Activated CD8-positive, alpha-beta memory T cell treated with anti-CD3 and anti-CD28 coated beads, Interleukin-2, amount 50 U/mL, for 48 hours (primary cell): ENCODE measurements at places on chromosomes 6 and 20.
A peak's percentile ranks its signal among the peaks of the same experiment; 100 is the strongest.

GRCh38 chr20:63333241-63333836 lies 27.8 kb downstream of the CHRNA4 start:
- no peak for DNase-seq

GRCh38 chr6:131728296-131728939 lies 17.6 kb upstream of the CTAGE9 start:
- no peak for DNase-seq

DNA sequence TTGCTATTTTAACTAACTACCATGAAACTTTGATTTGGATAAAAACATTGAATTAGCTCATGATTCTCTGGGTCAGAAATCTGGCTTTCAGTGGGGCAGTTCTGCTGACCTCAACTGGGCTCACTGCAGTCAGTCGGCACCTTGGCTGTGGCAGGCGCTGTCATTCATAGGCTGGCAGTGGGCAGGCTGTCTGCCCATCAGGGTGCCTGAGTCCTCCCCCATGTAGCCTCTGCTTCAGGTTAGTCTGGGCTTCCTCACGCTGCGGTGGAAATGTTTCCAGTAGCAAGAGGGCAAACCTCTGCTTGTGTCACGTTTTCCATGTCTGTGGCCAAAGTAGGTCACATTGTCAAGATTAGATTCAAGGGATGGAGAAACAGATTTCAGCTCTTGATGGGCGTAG lies 251.0 kb upstream of the TCF21 start:
- no peak for DNase-seq

GRCh38 chr20:43271980-43272379 lies 82.3 kb upstream of the PTPRT start:
- no peak for DNase-seq

DNA sequence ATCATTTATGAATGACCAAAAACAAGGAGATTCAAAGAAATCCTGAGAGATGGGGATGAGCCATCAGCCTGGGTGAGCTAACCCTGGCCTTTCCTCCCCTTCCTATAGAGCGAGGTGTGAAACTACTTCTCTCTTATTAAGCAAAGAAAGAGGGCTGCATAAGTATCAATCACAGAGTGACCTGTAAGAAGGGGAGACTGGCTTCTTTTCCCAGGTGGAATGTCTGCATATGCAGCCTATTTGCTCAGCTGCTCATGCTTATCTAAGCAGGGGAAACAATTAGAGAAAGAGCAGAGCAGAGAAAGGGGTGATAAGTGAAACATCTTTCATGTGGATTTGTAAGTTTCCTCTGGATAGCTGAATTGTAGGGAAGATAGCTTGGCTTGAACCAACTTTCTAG lies 160.0 kb downstream of the PKHD1 start:
- DNase-seq: no peak

- no peak for DNase-seq
Observed at GRCh38 chr6:6885521-6886170, 222.1 kb upstream of the RREB1 start.

DNA sequence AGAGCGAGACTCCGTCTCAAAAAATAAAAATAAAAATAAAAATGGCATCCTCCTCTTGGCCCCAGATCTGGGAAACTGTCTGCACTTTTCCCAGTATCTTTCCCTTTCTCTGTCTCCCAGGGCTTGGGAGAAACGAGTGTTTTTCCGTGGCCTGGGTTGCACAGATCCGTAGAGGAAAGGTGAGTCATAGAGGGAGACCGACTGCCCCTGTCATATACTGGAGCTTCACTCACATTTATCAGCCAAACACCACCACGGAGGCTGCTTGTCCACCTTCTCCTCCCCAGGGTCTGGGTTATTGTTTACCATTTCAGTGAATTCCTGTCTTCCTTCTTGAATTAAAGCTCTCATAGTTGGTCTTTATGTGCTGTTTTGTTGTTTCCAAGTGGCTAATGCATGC lies 31.9 kb upstream of the EIF2S2 start:
- no peak for DNase-seq

DNA sequence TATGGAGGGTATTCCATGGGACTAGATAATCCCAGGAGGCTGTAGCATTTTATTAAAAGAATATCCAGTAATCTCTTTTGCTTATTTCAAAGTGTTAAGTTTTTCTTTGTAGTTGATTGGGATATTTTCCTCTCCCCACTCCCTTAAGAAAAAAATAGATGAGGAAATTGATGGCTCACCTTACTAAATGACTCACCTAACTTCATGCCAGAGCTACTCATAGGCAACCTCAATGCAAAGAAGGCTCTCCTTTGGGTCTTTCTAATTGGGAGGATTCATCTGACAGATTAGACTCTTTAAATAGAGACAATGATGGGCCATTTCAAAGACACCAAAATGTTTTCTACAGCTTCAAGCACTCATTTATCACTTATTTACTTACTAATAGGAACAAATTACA lies 528.5 kb upstream of the BTBD3 start:
- no peak for DNase-seq

- DNase-seq: no peak
Observed at GRCh38 chr6:32658268-32658897, 8.1 kb downstream of the HLA-DQB1 start.

GRCh38 chr6:87340230-87340629 lies 4.4 kb upstream of the C6orf163 start:
- no peak for DNase-seq

- DNase-seq: no peak
Observed at GRCh38 chr6:105488516-105489215, 85.8 kb upstream of the PREP start.

- no peak for DNase-seq
Observed at GRCh38 chr20:43379239-43379917, 78.3 kb upstream of the SRSF6 start.

GRCh38 chr6:73579851-73580246 lies 59.0 kb upstream of the EEF1A1 start:
- DNase-seq: no peak

- no peak for DNase-seq
Observed at GRCh38 chr6:129895692-129896091, 34.6 kb upstream of the TMEM244 start.

- DNase-seq: no peak
Observed at GRCh38 chr20:54127855-54128574, 45.8 kb downstream of the CYP24A1 start.

DNA sequence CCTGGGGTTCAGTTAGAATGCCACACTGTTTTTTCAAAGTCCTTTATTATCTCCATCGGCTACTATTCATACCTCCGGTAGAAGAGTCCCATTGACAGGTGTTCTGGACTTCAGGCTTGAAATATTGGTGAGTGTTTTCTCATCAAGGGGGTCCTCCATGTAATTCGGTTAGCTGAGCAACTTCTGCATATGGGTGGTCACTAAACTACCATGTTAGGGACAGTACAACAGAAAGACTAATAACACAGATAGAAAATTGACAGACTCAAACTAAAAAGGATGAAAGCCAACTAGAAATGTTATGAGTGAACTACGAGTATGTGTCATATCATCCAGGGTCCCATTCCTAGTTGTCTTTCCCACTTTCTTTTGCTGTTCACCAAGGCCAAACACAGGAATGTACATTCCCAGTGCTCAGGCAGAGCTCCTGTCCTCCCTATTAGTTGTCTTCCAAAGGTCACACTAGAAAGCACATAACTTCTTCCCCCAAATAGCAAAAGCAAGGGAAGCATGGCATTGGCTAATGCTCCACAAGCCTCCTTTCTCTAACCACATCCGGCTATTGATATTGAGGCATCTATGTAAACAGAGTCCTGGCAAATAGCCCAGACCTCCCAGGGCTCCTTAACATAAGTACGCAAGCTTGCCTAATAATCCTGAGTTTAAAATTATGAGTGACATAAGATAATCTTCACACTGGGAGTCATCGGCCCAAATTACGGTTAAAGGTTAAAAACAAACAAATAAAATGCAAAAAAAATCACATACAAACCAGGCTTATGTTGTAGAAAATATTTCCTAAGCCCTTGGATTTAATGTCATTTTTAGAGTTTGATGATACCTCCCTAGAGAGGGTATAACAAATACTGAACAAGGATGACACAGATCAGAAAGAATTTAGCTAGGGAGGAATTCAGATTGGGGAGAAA lies 13.2 kb downstream of the CCN2 start:
- no peak for DNase-seq

GRCh38 chr6:68756454-68757375 lies 121.6 kb downstream of the ADGRB3 start:
- DNase-seq: no peak

GRCh38 chr6:41872147-41872546 lies 23.0 kb downstream of the USP49 start:
- no peak for DNase-seq

DNA sequence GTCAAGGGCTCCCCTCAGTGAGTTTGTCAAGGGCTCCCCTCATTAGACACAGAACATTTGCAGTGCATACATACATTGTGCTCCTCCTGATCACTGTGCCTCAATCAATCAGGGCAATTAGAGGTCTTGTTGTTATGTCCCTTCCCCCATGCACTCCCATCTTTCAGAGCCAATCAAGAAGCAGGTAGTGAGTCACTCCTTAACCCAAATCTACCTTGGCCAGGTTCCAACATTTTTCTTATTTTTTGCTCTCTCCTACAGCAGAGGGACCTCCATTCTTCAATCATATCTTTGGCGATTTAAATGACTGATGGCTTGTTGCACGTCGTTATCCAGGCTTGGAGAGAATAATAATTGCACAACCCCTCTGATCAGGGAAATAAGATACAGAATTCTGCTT lies 409.9 kb upstream of the SPTLC3 start:
- no peak for DNase-seq

DNA sequence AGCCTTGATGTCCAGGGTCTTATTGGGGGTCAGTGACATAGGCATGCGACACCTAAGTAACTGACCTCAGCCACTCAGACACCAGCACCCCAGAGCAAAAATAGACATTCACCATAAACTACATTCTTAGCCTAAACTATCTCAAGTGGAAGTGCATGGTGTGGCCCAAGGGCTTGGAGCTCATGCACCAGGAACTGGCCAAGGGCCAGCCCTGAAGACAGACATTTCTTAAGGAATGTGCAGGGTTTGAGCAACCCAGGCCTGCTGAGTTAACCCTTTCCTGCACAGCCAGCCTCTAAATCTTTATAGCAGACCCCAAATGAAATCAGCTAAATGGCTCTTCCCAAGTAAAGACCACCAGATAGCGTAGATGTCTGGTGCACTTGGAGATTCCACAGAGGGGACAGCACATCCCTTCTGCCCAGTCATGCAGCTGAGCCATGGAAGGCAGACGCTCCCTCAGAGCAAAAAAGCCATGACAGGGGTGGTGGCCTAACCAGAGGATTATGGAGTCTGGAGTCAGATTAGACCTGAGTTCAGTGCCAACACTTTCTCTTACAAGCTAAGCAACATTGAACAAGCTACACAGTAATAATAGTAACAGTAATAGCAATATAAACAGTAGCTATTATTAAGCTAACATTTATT lies 222.6 kb downstream of the ZMYND8 start:
- DNase-seq: no peak

- DNase-seq: no peak
Observed at GRCh38 chr6:2103765-2104523, 141.5 kb downstream of the GMDS start.

DNA sequence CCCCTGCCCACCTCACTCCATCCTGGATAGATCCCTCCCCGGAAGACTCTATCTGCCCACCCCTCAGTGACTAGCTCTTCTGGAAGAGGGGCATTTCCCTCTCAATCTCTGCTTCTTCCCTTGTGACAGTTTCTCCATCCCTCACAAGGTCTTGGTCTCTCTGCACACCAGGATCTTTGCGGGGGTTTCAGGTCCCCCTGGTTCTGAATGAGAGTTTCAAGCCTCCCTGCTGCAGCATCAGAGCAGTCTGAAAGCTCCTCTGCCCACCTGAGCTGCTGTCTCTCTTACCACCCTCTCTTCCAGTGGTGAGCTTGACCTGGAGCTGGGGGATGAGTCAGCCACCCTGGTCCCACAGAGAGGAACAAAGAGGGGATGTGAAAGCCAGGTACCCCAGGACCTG lies 24.4 kb downstream of the TNXB start:
- no peak for DNase-seq

GRCh38 chr6:166736634-166737033 lies 109.6 kb upstream of the RPS6KA2 start:
- no peak for DNase-seq

DNA sequence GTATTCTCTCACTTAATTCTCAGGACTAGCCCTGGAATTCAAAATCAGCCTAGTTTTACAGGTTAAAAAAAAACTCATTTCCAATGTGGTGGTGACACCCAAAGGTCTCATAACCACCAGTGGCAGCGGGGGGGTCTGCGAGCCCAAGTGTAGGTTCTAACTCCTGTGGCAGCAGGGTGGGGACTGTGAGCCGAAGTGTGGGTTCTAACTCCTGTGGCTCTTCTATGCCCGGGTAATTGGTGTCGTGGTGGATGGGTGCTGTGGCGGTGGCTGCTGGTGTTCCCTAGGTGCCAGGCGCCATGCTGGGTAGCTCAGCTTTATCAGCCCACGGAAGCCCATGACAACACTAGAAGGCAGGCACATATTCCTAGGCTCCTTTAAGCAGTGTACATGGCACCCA lies 4.9 kb upstream of the ANKRD60 start:
- DNase-seq: peak; percentile 43

GRCh38 chr6:167770291-167770955 lies 56.3 kb upstream of the AFDN start:
- DNase-seq: no peak

DNA sequence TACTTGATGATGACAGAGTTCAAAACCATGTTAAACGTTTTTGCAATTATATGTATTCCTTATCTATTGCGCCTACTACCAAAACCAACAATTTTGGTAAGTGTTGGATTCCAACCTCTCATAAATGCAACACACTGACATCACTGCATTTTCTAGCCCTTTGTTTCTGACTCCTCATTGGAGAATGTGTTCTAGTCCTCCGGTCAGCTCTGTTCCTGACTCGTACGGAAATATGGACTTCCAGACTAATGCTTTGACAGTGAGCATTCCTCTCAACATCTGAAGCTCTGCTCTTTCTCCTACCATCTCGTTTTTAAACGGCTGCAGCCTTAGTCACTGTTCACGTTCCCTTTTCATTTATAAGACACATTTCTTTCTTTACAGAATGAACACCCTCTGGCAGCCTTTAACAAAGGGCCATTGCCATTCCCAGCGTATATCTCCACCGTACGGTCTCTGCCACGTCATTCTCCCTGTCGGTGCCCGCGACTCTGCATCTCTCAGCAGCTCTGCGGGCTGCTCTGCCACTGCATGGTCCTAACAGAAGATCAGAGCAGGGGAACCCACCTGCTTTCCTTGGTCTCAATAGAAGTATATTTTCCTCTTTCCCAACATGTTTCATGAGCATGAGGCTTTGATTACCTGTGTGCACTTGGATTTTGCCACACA lies 103.0 kb upstream of the SYNDIG1 start:
- DNase-seq: no peak

DNA sequence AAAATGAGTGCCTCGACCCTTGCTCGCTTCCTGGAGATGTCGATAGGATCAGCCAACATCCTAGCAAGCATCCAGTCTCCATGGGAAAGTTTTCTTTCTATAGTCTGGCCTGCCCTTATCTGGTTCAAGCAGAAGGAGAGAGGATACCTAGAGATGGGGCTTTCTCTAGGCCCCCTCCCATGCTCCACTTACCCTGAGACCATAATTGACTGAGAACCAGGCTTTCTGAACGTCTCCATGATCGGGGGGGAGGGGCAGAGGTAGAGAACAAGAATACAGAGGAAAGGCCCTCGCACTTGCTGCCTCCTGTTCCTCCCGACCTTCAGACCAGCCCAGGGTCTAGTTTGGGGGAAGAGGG lies 31.6 kb upstream of the EPB41L1 start:
- DNase-seq: no peak
